Activated naive CD4-positive, alpha-beta T cell (primary cell): ENCODE measurements at places on chromosomes 3 and 15.

DNA sequence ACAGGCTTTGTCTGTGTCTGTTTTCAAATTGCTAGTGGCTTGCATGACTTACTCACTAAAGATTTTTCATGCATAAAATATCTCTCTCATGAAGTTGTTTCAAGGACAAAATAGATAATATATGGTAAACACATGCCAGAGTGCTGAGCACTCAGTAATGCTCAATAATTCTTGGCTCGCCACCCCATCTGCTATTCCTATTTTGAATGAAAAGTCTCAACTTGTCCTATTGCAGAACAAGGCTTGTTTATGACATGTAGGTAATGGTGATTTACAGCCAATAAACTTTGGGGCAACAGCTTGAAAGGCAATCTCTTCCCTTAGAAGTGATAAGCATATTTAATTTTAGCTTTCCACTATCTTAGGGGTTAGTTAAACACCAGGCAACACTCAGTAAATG lies 789.0 kb upstream of the ROBO1 start:
- no peak for DNase-seq

GRCh38 chr3:106215047-106215446 lies 346.2 kb upstream of the CBLB start:
- DNase-seq, result no peak

DNA sequence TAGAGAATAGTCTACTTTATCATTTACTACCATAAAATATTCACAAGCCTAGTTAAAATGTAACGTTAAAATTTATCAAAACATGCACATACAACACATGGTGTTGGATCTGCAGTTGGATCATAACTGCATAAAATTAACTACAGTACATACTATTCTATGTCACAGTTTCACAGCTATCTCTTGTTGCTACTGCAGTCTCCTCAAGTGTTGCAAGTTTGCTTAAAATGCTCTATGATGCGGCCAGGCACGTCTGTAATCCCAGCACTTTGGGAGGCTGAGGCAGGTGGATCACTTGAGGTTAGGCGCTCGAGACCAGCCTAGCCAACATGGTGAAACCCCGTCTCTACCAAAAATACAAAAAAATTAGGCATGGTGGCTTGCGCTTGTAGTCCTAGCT lies 10.3 kb downstream of the PPP1R2 start:
- DNase-seq, result no peak

DNA sequence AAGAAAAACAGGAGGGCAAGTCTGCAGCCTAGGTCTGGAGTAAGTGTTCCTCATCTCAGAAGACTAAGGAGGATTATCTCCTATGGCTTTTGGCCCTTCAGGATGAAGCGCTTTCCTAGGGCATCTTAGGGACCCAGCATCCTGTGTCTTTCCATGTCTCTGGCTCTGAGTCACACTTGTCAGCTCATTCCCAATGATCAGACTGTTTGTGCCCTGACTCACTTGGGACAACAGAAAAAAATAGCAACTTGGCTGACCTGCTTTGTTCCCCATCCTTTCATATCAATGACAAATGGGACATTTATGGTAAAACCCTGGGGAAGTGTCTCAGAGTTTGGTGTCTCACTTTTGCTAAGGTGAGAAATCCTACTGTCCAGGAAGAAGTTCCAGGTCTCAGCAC lies 76.2 kb upstream of the OXTR start:
- DNase-seq, result no peak

- no peak for DNase-seq
These were observed 37.6 kb downstream of the GMPS start for GRCh38 chr3:155908086-155908485.

- no peak for DNase-seq
These were observed 21.3 kb downstream of the RGMA start for GRCh38 chr15:93067649-93068085.

GRCh38 chr3:157174290-157174648 lies 14.3 kb upstream of the CCNL1 start:
- no peak for DNase-seq

GRCh38 chr3:70557976-70558375 lies 245.5 kb upstream of the MDFIC2 start:
- DNase-seq, result no peak

- DNase-seq, result no peak
These were observed 53.2 kb upstream of the KLF13 start for GRCh38 chr15:31273258-31273941.

DNA sequence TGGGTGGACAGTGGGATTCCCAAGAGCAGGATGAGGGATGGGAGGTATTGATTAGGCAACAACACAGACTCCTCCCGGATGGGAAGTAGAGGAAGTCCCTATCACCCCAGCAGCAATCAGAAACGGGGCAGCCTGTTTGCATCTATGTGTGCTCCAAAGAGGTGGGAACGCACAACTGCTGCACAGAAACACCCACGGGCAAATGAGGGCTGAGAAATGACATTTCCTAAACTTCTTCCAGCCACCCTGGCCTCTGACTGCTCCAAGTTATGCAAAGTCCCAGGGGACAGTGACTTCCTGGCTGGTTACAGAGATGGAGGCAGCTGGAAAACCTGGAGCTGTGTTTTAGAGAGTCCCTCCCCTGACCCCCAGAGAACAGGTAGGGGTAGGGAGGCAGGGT lies 42.6 kb downstream of the HCN4 start:
- DNase-seq, result no peak

- no peak for DNase-seq
These were observed 83.4 kb downstream of the CLDN1 start for GRCh38 chr3:190238871-190239270.

- DNase-seq, result no peak
These were observed 2.5 kb downstream of the TTBK2 start for GRCh38 chr15:42918047-42918446.

- DNase-seq, result no peak
These were observed 223.3 kb upstream of the ARHGEF26 start for GRCh38 chr3:153897842-153898241.
